ENCODE measurements at places on chromosomes 6 and 20.
A peak's percentile ranks its signal among the peaks of the same experiment; 100 is the strongest.

- DNase-seq, result peak; percentile 68
These were observed 149.1 kb downstream of the MTHFD1L start for GRCh38 chr6:151014404-151015100.

DNA sequence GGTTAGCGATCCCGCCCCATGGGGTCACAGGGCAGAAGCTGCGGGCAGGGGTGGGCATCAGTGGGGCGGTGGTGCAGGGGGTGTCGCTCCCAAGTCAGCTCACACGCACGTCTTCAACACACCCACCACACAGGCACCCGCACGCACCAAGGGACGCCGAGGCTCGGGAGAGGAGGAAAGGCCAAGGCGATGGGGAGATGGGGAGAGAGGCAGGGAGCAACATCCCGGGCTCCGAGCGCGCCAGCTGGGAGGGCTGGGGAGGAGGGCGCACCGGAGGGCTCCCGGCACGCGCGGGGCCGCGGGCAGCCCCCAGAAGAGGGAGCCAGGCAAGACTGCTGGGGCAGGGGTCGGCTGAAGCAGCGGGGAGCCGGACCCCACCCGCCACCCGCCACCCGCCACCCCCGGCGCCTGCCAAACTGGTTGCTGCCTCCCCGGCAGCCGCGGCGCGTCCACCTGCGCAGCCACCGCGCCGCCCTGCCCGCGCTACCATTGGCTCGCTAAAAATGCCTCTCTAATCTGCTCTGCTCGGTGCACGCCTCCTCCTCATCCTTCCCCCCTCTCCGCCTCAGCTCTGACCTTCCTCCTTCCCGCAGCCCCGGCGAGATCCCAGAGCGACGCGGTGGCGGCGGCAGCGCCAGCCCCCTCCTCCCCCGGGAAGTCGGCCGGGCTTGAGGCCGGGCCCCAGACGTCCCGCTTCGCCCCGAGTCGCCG, at the start of gene PACSIN1:
TSS of gene PACSIN1 (plus strand) at position 546 of the 711 bp plus-strand sequence. CDS start 60,230 bp downstream, outside the sequence.
- no peak for DNase-seq

DNA sequence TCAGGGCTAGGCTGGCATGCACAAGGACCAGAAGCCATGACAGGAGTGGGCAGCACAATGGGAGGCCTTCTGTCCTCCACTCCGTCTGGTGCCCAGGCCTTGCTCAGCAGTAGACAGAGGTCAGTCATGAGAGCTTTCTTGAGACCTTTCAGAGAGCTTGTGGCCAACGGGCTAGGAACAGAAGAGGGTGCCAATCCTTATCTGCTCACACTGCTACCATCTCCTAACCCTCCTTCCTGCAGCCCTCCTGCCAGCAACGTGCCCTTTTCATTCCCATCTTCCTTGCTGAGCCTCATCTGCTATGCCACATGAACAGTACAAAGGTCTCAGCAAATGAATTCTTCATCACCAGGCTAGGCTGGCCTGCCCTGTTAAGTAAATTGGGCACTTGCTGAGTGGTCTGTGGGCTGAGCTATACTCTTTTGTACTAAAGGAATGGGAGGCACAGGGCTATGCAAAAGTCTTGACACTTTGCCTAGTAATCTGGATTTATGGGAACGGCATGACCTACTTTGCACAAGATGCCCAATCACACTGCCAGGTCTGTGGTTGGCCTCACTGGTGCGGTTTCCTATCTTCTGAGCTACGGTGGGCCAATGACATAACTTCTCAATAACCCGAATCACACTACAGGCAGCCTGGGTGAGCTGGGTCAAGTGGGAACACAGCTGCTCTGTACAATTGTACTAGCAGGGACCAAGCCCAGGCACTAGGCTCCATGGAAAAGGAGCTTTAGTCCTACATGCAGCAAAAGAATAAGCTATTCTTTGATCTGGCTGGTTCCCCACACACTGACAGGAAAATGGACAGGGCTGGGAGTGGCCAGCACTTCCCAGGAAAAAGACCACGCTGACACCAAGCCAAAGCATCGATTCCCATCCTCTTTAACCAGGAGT, 47.8 kb downstream of the ELOVL5 start:
- DNase-seq, result peak; percentile 51

- no peak for DNase-seq
These were observed 148.4 kb upstream of the BMP5 start for GRCh38 chr6:56023829-56024228.

DNA sequence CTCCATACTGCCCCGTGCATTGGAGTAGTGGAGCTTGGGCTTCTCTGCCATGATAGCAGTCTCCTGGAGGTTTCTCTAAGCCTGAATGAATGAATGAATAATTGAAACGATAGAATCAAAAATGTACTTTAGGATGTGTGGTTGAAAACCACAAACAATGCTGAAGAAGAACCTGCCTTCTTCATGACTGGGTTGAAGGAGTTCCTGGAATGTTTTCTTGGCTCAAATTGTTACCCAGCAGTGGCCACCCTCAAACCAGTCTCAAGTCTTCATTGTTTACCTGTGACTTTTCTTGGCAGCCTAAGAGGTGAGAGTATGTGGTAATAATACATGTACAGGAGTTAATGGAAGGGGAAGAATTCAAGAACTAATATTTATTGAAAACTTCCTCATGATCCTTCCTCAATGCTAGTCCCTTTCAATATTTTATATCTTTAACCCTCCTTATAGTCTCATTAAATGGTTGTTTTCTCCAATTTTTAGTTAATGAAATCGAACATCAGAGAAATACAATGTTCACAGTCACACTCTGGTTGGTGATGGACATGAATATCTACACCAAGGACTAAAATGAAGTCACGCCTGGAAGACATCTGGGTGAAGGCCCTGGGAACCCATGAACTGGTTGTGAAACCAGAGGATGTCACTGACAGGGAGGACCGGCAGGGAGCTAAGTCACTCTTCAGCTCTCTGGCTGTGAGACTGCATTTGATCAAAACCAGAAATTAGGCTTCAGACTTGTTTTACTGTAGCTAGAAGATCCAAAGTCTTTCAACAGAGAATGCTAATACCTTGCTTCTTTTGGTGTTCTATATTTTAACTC, at the start of gene GSTA5:
TSS of gene GSTA5 (minus strand) at position 51 of the 823 bp plus-strand sequence.
- no peak for DNase-seq

DNA sequence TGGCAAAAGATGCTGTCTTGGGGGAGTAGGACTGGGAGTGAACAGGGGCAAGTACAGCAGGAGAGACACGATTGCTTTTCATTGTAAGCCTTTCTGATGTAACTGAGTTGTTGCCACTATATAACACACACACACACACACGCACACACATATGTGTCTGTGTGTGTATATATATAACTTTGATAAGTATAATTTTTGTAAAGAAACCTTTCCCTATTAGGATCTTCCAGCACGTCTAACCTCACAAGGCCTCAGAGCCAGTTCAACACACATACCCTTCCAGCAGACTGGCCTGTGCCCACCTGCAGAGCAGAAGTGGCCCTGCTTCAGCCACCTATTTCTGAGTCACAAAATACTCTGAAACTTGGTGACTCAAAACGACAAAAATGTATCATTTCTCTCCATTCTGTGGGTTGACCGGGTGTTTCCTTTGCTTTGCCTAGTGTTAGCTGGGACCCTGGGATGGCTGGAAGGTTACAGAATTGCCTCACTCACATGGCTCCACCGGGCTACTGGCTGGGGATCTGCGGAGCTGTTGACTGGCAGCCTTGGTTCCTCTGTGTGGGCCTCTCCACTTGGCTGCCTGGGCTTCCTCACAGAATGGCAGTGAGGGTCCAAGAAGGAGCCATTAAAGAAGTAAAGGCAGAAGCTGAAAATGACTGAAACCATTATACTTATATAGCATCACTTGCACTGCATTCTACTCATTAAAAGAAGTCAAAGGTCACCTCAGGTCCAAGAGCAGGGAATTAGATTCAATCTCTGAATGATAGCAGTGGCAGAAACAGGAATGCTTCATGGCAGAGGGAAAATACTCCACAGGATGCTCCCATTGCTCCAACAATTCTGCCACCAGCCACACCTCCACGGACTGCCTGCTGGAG, 126.4 kb downstream of the BANF2 start:
- no peak for DNase-seq

GRCh38 chr6:137794516-137795201, 72.4 kb upstream of the TNFAIP3 start:
- DNase-seq, result no peak
